Renal cortex interstitium (tissue), 15 donors: ENCODE measurements at places on chromosomes 2 and 18.

DNA sequence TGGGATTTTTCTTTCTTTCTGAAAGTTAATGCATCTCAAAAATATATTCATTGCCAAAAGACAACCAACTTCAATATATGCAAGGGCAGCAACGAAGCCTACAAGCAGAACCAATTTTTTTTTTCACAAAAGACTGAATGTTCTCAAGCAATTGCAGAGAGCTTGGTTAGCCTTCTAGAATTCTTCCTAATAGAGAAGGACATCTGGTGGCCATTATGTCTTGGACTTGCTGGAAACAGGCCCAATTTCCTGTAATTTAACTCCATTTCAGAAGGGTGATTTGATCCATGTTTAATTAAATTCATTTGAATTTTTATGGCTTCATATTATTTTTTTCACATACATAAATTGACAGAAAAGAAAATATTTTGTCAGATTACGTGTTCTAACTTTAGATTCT, 208.0 kb downstream of the TPGS2 start:
- DNase-seq = no peak

- no peak for DNase-seq
These were observed 57.0 kb downstream of the KIF1A start for GRCh38 chr2:240762971-240763370.

GRCh38 chr2:208195531-208195930, 5.7 kb upstream of the C2orf80 start:
- no peak for DNase-seq

DNA sequence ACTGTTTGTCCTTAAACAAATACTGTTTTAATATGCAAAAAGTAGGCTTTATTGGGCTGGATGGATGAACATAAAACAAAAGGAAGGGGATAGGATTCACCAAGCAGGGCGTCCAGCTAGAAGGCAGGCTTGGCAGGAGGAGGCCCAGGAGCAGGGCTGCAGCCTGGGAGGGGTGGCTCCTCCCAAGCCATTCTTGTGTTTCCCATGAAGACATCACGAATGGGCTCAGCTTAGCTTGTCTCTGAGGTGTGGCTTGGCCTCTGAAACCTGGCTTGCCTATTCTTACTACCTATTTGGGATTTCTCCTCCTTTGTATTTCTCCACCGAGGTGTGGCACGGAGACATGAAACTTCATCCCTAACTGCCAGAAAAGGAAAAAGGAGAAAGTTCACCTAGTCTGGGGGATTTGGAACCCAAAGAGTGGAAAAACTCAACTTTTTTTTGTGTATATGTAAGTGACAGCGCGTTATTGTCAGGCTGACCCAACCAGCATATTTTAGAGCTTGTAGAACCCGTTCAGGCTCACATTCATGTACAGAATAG, 481.9 kb upstream of the SPRED2 start:
- no peak for DNase-seq

- no peak for DNase-seq
These were observed 27.9 kb downstream of the TMEM17 start for GRCh38 chr2:62478093-62478580.

DNA sequence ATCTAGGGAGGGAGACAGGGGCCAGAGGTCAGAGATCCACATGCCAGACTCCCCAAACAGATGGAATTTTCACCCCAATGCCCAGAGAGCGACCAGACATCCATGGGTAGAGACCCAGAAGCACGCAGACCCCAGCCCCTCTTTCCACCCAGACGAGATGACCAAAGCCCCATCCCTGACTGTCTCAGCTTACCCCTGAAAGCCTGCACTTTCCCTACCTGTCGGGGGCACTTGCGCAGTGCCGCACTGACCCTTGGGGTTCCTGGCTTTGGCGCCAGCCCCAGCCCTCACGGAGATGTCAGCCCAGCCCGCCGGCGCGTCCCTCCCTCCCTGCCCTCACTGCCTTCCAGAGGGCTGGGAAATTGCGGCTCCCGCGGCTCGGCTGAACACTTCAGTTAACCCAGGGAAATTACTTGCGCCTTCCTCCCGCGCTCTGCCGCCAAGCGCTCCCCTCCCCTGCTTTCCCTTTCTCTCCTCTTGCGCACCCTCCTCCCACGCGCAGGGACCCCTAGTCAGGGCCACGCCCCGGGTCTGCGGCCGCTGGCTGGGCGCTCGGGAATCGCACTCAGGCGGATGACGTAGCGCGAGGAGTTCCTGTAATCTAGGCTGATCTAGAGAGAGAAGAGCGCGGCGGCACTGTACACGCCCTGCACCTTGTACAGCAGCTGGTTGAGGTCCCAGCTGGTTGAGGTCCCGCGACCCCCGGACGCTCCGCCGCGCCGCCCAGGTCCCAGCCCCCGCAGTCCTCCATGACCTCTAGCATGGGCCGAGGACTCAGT, 12.0 kb downstream of the ALPG start:
- no peak for DNase-seq

DNA sequence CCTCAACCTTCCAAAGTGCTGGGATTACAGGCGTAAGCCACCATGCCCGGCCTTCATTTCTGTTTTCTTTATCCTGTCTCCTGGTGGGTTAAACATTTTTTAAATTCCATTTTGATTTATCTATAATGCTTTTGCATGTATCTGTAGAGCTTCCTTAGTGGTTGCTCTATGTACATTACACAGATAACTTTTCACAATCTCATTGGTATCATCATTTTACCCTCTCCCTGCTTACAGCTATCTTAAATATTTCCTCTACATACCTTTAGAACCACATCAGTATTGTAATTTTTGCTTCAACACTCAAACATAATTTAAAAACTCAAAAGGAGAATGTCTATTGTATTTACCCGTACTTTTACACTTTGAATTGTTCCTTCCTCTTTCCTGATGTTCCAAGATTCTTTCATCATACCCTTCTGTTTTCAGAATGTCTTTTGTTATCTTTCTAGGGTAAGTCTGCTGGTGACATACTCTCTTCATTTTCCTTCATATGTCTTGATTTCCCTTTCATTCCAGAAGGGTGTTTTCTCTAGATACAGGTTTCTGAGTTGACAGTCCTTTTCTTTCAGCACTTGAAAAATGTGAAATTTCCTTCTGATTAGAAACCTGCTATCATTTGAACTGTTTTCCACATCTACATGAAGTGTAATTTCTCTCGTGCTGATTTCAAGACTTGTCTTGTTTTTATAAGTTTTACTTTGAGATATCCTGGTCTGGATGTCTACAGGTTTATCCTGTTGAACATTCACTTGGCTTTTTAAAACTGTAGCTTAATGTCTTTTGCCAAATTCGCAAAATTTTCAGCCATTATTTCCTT, 21.9 kb downstream of the PPP3R1 start:
- no peak for DNase-seq

- DNase-seq = no peak
These were observed 100.5 kb downstream of the SOS1 start for GRCh38 chr2:39020383-39020782.

DNA sequence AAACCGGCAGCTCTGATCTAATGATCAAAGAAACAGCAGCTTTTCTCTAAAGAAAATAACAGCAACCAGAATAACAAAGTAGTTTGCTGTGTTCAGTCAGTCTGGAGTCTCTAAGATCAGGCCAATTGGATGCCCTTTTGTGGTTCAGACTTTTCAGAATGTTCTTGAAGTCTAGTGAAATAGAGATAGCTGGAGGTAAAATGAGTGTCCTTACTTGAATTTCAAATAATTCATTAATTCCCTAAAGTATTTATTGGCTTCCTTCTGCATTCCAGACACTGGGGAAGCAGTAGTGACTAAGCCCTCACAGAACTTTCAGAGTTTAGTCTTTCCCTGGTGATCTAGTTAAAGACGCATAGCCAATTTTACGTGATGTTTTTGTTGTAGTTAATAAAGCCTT, 58.7 kb downstream of the C18orf54 start:
- DNase-seq = no peak

- DNase-seq = no peak
These were observed 85.1 kb downstream of the BCL2L11 start for GRCh38 chr2:111205774-111206173.

DNA sequence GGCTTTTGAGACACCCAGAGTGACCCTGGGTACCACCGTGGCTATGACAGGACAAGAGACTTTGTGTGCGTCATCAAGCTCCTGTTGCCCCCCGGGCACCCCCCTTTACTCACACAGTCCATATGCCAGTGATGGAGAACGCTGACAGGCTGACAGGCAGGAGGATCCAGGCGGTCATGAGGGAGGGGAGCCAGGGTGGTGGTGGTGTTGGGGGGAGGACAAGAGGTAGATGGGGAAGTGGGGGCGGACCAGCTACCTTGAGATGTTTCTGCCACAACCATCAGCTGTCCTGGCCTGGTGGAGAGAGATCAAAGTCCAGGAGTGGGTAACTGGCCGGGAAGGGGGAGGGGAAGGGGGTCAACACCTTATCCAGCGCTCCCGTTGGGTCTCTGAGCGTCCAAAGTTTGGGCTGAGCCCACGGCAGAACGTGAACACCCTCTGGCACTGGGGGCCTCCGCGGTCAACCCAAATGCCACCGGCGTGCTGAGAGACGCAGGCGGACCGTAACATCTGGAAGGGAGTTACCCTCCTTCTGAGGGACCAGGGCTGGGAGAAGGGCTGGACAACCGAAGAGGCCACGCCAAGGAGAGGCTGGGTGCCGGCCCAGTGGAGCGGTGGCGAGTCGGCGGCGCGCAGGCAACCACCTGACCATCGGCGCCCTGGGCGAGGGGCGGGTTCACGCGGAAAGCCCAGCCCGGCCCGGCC, 575 bp downstream of the TMEM150A start:
- no peak for DNase-seq

DNA sequence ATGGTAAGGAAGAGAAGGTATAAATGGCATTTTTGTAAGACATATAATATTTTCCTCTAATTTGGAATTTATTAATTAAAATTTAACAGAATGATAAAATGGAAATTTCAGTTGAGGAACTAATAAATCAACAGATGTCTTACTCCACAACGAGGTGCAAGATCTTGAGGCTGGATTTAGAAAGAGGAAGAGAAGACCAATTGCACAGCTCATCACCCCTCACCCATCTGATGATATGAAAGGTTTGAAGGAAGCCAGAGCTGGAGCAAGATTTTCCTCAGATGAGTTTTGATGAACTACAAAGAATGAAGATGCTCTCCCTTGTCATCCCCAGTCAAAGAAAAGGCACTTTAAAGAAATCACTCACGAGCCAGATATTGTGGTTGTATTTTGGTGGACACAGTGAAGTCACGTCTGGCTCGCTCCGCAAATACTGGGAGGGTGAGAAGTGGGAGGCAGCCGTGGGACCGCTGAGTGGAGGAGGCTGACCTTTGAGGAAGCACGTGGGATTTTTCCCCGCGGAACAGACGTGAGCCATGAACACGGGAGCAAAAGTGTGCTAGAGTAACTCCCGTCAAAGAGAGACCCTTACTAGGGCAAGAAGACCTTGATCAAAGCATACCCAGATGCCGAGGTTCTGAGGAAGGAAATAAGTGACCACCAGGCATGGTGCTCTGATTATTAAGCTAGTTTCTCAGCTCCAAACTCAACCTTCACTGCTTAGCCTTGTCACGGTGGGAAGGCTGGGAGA, 511.4 kb downstream of the RNF144A start:
- DNase-seq = no peak

GRCh38 chr2:8006626-8007025, 675.2 kb upstream of the ID2 start:
- DNase-seq = no peak

GRCh38 chr2:41040782-41041520, 589.1 kb upstream of the SLC8A1 start:
- no peak for DNase-seq

- no peak for DNase-seq
These were observed 366.2 kb upstream of the LRRTM1 start for GRCh38 chr2:80670763-80671162.

- no peak for DNase-seq
These were observed 304.9 kb downstream of the CYP26B1 start for GRCh38 chr2:71842744-71843143.

DNA sequence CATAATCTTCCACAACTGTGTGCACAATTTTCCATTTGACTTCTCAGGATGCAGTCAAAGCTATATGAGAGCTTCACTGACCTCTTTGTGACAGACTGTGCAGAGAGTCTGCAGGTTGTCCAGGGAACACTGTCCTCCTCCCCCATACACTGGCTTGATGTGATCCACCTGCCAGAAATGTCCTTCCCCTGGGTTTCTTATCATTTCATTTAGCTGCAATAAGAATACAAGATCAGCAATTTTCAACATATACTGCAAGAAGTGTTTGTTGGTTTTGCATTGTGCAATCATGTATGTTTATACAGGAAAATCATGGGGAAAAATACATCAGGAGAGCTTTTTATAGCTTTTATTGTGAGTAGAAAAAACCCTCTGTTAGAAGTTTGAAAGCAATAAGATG, 150.7 kb downstream of the RAB3GAP1 start:
- DNase-seq = peak; percentile 54
